ENCODE measurements at places on chromosomes 11 and 22.

DNA sequence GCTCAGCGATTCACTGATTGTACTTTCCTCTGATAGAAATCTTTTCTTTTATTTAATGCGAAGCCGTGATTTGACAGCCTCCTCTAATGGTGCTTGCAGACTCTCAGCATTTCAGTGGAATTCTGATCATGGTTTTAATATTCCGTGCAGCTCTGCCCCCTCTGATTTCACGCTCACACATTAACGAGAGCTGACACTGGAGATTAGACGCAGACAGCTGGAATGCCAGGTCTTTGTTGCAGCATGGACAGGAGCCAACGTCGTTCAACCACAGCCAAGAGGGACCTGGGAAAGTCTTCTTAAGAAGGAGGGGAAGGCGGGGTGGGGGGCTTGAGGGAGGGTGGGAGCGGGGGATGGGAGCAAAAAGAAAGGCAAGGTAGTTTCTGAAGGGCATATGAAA, 186.4 kb downstream of the BLID start:
- no peak for DNase-seq

DNA sequence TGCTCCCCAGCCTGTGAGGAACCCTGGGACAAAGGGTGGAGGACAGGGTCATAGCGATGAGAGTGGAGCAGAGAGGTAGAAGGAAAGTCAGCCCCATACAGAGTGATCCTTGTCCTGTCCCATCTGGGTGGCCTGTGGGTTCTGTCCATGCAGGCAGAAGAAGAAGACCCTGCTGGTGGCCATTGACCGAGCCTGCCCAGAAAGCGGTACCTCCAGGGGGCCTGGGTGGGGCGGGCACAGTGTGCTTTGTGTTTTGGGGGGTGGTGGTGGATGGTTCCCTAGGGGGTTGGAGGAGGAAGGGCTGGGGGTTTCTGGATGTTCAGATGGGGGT, 7.9 kb downstream of the SIDT2 start:
- no peak for DNase-seq

- DNase-seq: no peak
These were observed 428.0 kb downstream of the LARGE1 start for GRCh38 chr22:33492210-33492651.

DNA sequence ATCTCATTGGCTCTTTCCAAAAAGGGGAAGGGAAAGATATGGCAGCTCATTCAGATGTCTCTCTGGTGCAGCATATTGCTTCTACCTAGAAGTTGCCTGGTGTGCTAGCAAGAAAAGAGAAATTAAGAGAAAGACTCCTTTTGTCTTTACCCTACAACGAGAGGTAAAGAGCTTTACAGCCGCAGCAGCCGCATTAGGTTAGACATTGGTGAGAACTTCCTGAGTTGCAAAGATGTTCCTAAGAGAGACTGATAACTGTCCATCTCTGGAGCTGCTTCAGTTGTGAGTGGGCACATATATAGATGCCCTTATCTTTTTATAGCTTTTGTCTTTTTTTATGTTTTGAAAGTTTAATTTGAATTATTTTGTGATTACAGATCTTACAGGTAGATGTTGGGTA, 80.8 kb upstream of the NNMT start:
- DNase-seq: no peak

- no peak for DNase-seq
These were observed 92.4 kb downstream of the MICAL2 start for GRCh38 chr11:12202661-12203310.

DNA sequence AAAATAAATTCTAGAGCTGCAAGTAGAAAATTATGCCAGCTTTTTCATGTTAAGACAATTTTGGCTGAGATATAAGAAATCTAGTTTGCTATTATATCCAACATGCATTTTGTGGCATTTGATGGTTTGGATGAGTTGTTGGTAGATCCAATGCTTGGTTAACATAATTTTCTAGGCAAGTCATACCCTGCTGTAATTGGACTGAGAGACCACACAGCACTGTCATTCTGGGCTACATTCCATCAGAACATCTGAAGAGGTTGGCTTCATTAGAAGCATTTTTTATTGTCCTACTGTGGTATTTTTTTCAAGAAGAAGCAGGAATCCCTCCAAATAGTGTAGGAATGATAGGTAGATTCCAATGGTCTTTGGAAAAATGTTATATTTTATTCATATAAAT, 561.0 kb downstream of the LUZP2 start:
- no peak for DNase-seq

DNA sequence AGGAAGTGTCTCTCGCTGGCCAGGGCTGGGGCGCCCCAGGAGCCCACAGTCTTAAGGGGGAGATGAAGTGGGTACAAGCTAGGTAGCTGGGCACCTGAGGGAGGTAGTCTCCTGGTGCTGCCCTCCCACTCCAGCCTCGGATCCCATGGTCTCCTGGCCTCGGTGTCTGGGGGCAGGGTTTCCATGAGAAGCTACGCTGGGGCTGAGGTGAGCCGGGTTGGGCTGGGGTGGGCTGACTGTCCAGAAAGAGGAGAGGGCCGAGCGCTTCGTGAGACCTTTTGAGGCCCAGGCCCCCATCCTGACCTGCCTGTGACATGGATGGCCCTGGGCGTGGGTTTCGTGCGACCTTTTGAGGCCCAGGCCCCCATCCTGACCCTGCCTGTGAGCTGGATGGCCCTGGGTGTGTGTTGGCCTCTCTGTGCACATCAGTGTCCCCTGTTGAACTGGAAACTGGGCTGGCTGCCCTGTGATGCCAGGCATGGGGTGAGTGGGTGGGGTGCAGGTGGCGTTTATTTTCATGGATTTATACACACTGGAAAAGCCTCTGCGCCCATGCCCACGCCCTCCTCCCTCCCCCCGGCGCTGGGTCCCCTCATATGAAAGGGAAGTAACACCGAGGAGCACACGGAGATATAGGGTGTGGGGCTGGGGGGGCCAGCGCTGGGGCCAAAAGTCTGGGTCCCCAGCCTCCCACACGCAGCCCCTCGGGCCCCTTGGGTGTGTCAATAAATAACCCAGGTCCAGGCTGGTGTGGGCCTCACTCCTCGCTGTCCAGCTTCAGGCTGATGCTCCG, 8.6 kb downstream of the AIP start:
- no peak for DNase-seq

- no peak for DNase-seq
These were observed 35.5 kb downstream of the SPATA19 start for GRCh38 chr11:133809569-133810491.

GRCh38 chr22:49218142-49218541, 609.5 kb downstream of the BRD1 start:
- DNase-seq: no peak

- DNase-seq: peak; percentile 84
These were observed 19.7 kb upstream of the APOL3 start for GRCh38 chr22:36180038-36180880.

DNA sequence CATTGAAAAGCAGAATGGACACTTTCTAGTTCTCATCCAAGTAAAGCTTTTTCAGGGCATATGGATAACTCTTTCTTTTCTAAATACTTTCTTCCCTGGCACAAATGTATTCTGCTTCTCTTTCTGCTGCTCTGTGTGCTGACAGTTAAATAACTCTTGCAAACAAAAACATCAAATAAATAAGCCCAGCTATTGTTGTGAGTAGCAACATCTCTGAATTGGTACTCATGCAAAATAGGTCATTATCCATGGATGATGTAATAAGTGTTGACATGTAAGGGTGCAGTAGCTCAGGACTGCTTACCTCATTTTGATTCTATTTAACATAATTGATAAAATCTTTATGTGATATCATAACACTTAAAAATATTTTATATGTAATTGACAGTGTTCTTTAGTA, 164.3 kb downstream of the MSANTD4 start:
- DNase-seq: no peak

DNA sequence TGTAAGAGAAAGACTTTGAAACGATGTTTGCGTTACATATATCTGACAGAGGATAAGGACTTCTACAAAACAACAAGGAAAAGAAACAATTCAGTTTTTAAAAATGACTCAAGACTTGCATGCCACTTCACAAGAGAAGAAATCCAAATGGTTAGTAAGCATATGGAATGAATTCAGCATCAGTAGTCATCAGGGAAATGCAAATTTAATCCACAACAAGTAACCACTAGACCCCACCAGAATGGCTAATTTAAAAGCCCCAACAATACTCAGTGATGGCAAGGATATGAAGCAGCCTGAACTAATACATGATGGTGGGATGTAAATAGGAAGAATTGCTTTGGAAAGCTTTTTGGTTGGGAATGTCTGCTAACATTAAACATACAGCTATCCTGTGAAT, 142.6 kb downstream of the ATXN10 start:
- no peak for DNase-seq

DNA sequence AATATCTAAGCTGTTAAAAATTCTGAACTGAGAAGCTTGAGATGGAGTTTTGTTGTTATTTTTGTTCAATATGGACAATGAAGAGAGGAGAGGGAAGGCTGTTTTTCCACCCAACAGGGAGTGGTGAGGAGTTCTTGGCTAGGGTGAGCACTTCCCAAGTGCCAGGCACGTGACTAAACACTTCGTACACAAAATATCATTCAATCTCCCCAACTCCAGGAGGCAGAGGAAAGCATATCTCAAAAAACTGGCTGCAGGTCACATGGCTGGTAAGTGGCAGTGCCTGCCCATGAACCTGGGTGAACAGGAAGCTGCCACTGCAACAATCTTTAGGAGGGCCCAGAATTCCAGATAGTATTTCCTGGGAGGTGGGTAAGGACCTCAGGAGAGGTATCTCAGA, 11.6 kb downstream of the ELF5 start:
- DNase-seq: no peak

DNA sequence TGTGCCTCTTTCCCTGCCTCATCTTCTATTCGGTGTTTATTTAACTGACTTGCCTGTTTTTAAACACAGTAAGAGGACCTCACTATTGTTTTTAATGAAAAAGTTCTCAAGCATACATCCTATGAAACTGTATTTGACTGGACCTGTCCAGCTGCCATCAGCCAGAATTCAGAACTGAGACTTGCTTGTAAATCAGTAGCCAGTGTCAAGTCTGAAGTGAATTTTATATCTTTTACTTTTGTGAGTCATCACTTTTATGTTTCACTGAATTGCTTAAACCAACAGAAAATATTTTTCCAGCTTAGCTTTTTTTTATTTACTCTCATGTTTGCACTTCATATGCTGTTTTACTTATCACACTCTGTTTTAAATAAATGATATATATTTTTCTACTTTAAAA, 88.3 kb downstream of the LUZP2 start:
- no peak for DNase-seq

All from SK-MEL-5 (cell line).